ENCODE measurements at places on chromosomes 13 and 19.

DNA sequence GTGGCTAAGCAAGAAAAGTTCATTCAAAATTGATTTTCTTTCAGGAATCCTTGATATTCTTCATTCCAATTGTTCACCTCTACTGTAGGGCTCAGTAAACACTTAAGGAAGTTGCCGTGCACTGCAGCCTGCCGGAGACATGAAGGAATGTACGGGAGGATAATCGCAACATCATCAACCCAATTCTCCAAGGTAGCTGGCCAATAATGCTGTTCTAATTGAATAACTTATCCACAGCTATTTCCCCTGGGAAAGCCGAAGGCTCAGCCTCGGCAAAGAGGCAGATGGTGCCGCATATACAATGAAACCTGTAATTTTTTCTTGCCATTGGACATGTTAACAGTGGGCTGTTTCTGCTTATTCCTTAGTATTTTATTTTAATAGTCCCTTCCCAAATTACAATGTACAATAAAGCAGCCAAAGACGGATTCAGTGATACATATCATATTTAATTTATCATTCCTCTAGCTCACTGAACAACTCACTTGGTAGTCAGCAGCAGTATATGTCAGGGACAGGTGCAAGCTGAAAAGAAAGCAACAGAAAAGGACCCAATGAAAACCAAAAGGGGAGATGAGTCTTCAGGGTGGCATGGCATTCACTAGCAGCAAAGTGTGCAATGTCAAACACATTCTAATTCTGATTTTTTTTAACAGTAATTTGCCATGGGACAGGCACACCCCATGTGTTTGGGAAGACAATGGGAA is 420.5 kb upstream of the KLF12 start:
- DNase-seq = no peak

DNA sequence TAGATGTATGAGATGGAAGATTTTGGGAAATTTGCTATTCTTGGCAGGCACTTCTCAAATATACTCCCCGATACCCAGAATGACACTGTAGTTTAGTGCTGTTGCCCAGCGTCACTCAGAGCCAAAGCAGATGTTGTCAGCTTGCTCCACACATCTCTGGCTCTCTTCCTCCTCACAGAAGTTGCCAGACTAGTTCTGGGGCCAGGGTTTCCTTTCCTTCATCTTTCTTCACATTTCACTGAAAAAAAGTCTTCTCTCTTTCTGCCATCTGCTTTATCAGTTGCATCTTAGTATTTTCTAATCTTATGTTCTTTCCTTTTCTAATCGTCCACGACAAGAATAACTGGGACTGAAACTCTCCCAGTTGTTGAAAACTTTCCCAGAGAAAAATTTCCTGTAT is 251.4 kb downstream of the RGCC start:
- DNase-seq = no peak

DNA sequence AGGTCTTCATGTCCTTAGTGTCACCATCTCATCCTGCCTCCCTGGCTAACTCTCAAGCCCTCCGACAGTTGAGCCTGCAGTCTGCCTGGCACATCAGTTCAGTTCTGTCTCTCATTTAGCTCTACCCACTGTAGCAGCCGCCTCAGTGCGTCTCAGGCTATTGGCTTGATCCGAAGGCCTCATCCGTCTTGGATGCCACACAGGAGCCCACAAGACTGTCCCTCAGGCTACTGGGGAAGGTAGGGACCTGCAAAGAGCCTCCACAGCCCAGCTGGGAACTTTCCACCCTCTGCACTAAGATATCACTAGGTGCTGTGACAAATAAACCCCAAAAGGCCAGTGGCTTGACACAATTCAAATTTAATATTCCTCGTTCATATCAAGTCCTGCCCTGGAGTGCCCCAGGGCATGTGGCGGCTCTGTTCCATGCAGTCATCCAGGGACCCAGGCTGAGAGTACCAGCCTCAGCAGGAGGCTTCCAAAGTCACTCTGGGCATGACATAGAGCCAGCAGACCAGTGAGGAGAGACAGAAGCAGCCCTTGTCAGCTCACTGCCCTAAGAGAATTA is 5.7 kb downstream of the VSTM2B start:
- DNase-seq = no peak

- peak; percentile 97 for DNase-seq
Observed at GRCh38 chr13:110323172-110323891, 16.2 kb downstream of the COL4A2 start.

- peak; percentile 17 for DNase-seq
Observed at GRCh38 chr13:35876601-35877000, 254.6 kb downstream of the DCLK1 start.

- DNase-seq = peak; percentile 35
Observed at GRCh38 chr19:34416021-34416545, 11.9 kb downstream of the PDCD2L start.

DNA sequence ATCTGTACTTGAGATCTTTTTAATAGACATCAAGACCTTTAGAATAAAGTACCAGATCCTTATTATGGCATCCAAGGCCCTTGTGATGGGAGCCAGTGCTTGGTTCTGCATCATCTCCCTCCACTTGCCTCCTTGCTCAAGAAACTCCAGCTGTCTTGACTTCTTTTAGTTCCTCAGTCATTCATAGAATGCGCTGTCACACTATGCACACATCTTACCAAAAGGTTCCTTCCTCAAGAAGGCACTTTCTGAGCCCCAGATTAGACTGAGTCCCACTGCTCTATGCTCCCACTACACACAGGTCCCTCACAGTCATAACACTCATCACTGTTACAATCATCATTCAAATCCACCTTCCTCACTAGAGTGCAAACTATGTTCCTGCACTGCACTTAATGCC is 57.8 kb upstream of the ITM2B start:
- DNase-seq = no peak

DNA sequence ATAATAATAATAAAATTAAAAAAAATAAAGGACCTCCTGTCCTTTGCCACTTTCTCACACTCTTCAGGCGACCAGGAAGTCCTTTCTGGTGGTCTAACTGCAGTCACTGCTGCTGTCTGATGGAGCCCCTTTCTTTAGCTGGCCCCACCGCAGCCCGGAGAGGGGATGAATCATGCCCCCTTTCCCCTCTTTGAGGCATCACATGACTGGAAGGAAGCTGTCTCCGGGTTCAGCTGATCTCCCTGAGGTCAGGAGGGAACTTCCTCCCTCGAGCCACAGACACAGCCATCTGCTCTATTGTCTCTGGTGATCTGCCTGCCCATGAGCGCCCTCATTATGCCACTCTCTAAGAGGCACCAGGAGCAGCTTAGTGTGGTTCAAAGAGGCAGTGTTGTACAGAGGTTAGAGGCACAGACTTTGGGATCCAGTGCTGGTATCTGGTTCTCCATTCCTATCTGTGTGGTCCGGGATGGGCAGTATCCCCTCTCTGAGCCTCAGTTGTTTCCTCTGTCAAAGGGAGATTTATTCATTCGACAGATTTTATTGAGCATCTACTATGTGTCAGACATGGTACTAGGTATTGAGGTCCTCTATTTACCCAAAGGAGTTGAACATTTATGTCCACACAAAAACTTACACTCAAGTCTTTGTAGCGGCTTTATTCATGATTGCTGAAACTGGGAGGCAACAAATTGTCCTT is 30.0 kb downstream of the VAV1 start:
- DNase-seq = peak; percentile 33

GRCh38 chr19:8592231-8593009 is 15.2 kb upstream of the MYO1F start:
- peak; percentile 70 for DNase-seq

DNA sequence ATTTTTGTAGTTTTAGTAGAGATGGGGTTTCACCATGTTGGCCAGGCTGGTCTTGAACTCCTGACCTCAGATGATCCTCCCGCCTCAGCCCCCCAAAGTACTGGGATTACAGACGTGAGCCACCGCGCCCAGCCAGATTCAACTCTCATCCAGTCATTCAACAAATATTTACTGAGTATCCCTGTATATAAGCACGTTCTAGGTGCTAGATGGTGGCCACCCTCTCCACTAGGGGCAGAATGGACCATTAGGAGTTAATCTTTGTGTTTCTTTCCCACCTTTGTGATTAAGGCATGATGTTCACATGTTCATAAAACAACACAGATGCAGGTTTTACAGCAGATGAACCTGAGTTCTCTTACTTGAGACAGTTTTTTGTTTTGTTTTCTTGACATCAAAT is 7.3 kb downstream of the SHKBP1 start:
- DNase-seq = peak; percentile 33

DNA sequence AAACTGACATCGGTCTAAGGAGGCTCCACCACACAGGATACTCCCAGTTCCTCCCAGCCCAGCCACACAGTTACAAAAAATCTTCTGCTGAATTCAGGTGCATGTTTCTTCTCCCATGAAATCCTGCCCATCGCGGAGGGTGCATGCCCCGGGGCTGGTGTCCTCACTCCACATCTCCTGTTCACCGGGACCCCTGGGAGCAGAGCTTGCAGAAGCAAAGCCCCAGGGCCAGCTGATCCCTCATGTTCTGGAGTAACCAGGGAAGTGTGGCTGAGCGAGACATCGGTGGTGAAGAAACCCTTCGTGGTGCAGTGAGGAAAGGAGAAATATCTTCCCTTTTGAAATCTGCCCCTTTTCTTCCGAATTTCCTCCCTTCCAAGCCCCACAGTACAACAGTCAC is 904 bp upstream of the SIGLEC9 start:
- no peak for DNase-seq

DNA sequence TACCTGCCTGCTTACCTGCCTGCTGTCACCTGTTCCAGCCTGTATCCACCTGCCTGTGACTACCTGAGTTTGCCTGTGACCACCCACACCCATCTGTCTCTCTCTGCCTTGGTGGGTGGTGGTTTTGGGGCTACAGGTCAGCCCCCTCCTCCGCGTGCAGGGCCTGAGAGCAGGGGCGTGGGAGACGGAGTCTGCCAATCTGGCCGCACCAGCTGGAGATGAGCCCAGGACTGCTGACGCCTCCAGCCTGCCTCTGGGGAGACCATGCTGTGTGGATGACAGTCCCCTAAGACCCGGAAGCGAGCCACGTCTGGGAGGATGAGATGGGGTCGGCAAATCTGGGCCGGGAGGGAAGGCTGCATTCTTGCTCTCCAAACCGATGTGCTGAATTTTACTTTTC is 15.9 kb upstream of the KCTD15 start:
- no peak for DNase-seq

DNA sequence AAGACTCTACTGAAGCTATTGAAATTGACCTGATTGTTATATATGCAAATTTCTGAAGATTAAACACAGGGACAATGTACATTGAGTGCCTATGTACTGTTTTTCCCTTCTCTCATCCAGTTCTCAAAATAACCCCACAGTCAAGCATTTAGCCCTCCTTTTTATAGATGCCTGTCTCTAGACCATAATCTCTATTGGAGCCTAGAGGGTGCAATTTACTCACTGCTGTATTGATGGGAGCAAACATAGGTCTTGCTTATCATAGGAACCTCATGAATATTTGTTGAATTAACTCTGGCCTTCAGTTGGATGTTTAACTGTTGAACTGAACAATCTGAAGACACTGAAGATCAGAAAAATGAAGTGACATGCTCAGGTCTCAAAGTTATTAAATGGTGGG is 183.0 kb downstream of the RFC3 start:
- no peak for DNase-seq
